H1 (cell line): ENCODE measurements at places on chromosomes 2 and 18. TPM values are rescaled to one million over a fixed set of nuclear protein-coding genes. Genes with fewer than 3 reads are reported as not detected.

The FHOD3 gene
- total RNA-seq = 10.5 TPM in 2 replicates

The DAW1 gene
- total RNA-seq = 0.84 and 1.4 TPM in 2 replicates

- no peak overlapping the region for H3K27ac ChIP-seq
- H3K27me3 ChIP-seq = no peaks in the 10 kb centered on the region
- no peak overlapping the region for H3K4me3 ChIP-seq
- no peaks in the 10 kb centered on the region for H3K4me1 ChIP-seq
- DNase-seq = no peak
- no peaks in the 10 kb centered on the region for H3K36me3 ChIP-seq
Observed at GRCh38 chr2:142094233-142094632, 36.6 kb downstream of the LRP1B start.

GRCh38 chr2:10303181-10303693 is 533 bp downstream of the HPCAL1 start:
- peaks cover 29% of the 10 kb centered on the region for H3K27me3 ChIP-seq
- DNase-seq = no peak
- H3K4me1 ChIP-seq = peaks cover 9% of the 10 kb centered on the region
- no peaks in the 10 kb centered on the region for H3K36me3 ChIP-seq
- H3K27ac ChIP-seq = no peak overlapping the region

The NT5C1B gene
- total RNA-seq = not detected in 2 replicates

The EMILIN1 gene
- total RNA-seq = 2.9 and 3.0 TPM in 2 replicates

DNA sequence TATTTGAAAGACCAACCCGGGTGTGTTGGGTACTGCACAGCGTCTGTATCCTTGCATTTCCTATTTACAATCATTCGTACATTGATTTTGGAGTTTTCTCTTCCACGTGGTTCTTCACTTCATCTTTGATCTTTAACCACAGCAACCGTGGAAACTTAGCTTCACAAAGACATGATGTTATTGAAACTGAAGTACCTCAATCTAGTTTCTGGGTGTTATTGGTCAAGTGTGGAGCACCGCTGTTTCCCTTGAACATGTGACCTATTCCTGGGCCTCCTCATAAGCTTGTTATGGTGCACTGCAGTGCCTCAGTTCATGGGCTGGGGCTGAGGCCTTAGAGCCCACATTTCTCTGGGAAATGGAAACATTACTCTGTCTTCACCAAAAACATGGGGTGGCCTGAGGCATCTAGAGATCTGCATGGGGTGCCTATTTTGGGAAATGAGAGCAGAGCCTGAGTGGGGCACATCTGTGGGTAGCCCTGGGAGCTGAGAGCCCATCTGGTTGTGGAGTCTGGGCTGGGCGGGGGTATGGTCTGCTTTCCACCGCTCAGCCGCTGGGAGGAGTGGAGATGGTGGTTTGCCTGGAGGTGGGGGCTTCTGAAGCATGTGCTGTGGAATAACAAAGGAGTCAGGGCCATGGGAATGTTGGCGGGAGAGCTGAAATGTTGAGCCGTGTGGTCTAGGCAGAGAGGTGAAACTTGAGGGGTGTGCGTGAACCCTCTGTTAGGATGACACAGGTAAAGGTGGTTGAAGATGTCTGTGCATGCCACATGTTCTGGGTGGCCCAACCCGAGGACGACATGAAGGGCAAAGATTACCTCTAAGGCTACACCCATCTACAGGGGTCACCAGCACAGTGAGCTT is 37.4 kb downstream of the ZNF236 start:
- H3K27me3 ChIP-seq = no peaks in the 10 kb centered on the region
- H3K36me3 ChIP-seq = no peaks in the 10 kb centered on the region
- no peak overlapping the region for H3K27ac ChIP-seq
- DNase-seq = no peak

GRCh38 chr2:168096158-168096557 is 151.2 kb downstream of the STK39 start:
- DNase-seq = no peak
- no peak overlapping the region for H3K4me3 ChIP-seq
- H3K4me1 ChIP-seq = no peaks in the 10 kb centered on the region
- no peaks in the 10 kb centered on the region for H3K36me3 ChIP-seq
- H3K27ac ChIP-seq = no peak overlapping the region
- H3K27me3 ChIP-seq = no peaks in the 10 kb centered on the region
